ENCODE measurements at places on chromosomes 2 and 18.

- no peak for DNase-seq
Observed at GRCh38 chr2:204984518-204984917, 439.2 kb downstream of the PARD3B start.

DNA sequence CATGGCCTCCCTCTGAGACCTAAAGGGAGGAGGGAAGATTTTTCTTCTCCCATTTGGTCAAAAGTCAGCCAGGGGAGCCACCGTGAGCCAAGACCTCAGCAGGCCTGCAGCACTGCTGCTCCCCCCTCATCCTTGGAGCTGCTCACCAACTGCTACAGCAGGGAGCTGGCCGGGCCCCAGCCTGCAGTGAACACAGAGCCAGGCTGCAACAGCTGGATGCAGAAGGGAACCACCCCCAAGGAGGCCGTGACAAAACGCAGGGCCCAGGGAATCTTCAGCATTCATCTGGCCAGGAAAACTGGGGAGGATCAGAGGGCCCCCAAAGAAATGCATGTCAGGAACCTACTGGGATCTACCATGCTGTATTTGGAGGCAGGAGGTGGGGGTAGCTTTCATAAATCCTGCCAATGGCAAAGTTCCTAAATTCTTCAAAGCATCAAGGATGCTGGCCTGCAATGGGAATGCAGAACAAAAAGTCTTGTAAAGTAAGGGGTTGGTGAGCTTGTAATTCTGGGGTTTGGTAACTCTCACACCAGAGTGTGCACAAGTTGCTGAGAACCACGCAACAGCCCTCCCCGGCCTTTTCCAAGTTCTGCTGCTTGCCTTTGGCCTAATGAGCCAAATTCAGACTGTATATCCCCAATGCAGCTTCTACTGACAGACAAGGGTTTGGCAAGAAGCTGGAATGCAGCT, 61.0 kb downstream of the CACNB4 start:
- no peak for DNase-seq

GRCh38 chr2:181376442-181376841, 80.7 kb upstream of the ITGA4 start:
- DNase-seq: no peak

- DNase-seq: no peak
Observed at GRCh38 chr2:23065936-23066335, 319.0 kb upstream of the KLHL29 start.

DNA sequence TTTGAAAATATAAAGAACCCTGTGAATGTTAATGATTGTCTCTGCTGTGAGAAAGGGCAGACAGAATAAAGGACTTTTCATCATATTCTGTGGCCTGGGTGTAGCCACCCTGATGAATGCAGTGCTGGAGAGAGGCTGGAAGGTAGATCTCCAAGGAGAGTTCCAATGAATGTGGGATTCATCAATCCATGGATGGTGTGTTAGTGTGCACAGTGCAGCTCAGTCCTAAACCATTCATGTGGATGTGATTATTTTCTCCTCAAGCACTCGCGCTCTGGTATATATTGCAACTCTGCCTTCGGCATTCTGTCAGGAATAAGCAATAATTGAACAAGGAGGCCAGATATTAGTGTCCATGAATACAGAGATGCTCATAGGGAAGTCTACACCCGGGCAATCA, 47.1 kb downstream of the LRRTM1 start:
- no peak for DNase-seq

DNA sequence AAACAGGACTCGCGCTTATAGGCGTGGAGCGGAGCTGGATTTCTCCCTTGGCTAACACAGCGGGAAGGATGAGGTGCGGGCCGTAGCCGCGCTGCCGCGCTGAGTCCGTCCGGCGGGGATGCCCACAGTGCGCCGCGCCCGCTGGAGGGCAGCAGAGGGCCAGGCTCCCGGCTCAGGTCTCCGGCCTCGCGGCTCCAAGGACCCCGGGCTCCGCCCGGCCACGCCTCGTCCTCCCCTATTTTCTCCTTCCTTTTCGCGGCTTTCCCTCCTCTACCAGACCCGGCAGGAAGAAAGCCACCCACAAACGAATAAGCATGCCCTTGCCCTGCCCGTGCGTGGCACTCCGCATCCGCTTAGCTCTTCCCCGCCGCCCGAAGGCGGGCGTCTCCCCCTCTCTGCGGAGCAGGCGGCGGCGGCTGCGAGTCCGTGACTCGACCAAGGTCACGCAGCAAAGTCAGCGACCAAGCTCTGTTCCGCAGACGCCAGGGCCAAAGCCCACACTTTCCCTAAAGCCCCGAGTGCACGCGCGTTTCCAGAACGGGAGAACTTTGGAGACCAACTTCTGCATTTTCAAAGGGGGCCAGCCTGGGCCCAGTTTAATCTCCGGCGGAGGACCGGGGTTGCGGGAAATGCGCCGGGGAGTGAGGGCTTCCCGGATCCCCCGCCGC, 48.5 kb downstream of the KCNIP3 start:
- DNase-seq: peak; percentile 39

GRCh38 chr2:37523814-37524362, 147.6 kb downstream of the CDC42EP3 start:
- no peak for DNase-seq

GRCh38 chr2:111199840-111200239, 79.1 kb downstream of the BCL2L11 start:
- DNase-seq: no peak

GRCh38 chr18:36187193-36187825, at the start of gene MOCOS:
Gene MOCOS (plus strand): TSS chr18:36187497. CDS start chr18:36187540, 43 bp downstream.
- peak; percentile 31 for DNase-seq

DNA sequence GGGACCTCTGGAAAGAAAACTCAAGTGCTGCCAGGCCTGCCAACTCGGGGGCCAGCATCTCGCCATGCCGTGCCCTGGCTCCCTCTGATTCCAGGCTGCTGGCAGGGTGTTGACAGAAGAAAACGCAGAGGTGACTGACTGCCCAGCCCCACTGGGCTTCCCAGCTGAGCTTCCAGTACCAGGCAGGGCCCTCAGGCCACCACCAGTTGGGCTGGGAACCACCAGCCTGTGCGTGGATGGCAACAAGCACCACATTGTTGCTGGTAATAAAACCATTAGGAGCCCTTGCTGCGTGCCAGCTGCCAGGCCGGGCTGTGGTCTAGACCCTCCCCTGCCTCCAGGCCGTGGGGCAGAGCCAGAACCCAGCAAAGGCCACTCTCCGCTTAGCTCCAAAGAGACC, 9.2 kb downstream of the DNMT3A start:
- no peak for DNase-seq

- no peak for DNase-seq
Observed at GRCh38 chr18:58570360-58571064, 58.4 kb downstream of the ALPK2 start.

GRCh38 chr18:70194227-70194890, 11.1 kb downstream of the RTTN start:
- DNase-seq: no peak

GRCh38 chr2:96801005-96801785, 14.9 kb upstream of the CNNM3 start:
- DNase-seq: peak; percentile 73

GRCh38 chr18:44682871-44683221, 2.2 kb downstream of the SETBP1 start:
- no peak for DNase-seq

DNA sequence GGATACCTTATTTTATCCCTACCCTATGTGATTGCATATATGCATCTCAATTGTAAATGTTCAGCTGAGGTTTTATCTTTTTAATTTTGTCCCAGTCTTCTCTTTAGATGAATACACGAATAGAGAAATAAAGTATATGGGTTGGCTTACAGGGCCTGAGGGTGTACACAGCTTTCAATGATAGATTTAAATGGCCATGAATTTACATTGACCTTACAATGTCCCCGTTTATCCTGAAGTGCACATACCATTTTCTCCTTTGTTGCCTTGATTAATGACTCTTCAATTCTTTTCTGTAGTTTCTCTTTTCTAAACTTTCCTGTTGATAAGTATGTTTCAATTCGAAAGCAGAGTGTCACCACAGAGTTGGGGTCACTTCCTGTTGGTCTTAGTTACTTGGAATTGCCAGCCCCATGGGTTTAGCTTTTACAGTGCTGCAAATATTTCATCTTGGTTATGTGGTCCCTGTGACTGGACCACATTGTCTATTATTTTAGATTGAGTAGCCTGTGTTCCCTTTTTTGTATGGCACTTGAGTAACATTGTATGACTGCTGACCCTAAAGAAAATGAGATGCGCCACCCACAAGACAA, 1616.3 kb upstream of the ACVR2A start:
- no peak for DNase-seq

DNA sequence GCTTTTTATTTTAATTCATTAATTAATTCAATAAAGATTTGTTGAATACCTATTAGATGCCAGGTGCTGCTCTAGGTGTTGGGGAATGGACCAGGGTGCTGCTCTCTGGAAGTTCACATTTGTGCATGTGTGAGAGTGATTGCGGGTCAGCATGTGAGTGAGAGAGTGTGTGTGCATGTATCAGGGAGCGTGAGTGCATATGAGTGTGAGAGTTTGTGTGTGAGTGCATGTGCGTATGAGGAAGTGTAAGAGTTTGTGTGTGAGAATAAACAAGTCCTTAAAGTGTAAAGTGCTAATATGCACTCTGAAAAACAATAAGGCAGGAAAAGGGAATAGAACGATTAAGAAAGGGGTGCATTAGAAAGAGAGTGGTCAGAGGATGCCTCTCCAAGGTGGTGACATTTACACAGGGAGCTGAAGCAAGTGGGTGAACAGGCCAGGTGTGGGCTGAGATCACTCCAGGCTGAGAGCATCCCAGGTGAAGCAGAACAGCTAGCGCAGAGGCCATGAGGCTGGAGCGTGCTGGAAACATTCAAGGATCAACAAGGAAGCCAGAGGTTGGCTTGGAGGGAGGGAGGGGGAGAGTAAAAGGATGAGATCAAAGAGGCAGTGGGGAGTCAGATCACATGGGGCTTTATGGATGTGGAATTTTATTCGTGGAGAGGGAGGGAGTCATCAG, 50.5 kb upstream of the SLC1A4 start:
- no peak for DNase-seq

- DNase-seq: no peak
Observed at GRCh38 chr18:79682481-79682880, 2.9 kb downstream of the CTDP1 start.

GRCh38 chr2:234620018-234620417, 123.1 kb upstream of the ARL4C start:
- DNase-seq: no peak

Data from activated gamma-delta T cell treated with Interleukin-2 at 50 U/mL for 16 hours (primary cell).